CD4-positive, alpha-beta T cell treated with Interleukin-17A for 4 hours (primary cell): ENCODE measurements at places on chromosomes 7 and 10.
A peak's percentile ranks its signal among the peaks of the same experiment; 100 is the strongest.

GRCh38 chr7:156816943-156817572 lies 75.9 kb downstream of the LMBR1 start:
- DNase-seq, result no peak

DNA sequence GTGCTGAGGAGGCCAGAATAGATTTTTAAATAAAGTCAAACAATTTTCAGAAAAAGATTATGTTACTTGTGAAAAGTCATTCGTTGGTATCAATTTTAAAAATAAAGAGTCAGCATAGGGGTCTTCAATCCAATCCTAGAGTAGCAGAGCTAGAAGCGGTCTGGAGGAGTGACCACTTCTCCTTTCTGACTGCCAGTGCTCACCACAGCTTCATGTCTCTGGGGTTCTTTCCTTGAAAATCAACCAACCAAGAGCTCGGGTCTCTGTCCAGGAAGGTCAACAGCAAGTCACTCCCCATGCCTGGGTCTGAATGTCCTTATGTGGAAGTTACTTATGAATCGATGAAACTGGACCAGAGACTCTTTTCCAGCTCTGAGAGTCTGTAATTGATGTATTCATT lies 14.3 kb downstream of the PTPRN2 start:
- DNase-seq, result no peak

DNA sequence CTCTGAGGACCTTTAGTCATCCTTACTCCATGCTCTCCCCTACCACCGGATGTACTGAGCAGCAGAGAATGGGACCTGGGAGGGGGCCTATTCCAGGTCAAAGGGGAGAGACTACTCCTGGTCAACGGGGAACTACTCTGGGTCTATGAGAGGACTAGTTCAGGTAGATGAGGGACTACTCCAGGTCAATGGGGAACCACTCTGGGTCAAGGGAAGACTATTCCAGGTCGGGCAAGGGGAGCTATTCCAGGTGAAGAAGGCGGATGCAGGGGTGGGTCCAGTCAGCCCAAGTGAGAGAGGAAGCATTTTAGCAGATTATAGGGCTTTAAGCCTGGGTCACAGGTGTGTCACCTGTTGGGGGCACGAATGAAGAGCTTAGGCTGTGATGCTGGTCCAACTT lies 35.4 kb downstream of the CCM2 start:
- no peak for DNase-seq

DNA sequence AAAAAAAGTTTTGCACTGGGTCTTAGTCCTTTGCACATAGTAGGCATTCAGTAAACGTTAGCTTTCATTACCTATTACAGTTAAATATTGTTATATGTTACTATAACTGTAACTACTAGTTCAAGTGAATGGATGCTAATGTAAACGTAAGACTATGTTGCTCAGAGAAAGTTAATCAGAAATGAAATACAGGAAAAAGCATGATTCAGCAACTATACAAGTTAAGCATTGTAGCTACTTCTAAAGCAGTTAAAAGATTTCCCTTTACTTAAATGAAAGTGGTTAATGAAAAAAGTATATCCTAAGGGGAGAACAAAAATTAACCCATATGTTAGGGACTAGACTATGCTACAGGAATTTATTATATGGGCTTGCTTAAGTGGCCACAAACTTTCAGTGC lies 121.2 kb downstream of the SKAP2 start:
- no peak for DNase-seq

GRCh38 chr10:72895236-72895850 lies 1.8 kb downstream of the OIT3 start:
- no peak for DNase-seq

GRCh38 chr7:124275411-124275810 lies 242.5 kb upstream of the TMEM229A start:
- DNase-seq, result no peak

DNA sequence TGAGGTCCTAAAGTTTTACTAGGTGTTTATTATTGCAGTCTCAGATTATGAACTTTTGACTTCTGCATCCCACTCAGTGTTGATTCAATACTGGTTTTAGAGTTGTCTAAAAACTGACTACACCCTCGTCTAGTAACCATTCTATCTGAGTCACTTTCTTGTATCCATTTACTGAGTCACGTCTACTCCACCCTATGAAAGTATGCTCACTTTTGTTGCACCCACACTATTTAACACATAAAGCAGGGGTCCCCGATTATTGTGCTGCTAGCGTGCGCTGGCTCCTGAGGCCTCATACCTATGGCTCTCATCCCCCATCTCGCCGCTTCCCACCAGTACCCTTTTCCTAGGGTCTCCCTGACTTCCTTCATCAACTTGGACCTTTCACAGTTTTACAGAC lies 2.0 kb downstream of the SAMD9 start:
- no peak for DNase-seq

GRCh38 chr7:137519947-137520346 lies 176.4 kb upstream of the PTN start:
- no peak for DNase-seq

DNA sequence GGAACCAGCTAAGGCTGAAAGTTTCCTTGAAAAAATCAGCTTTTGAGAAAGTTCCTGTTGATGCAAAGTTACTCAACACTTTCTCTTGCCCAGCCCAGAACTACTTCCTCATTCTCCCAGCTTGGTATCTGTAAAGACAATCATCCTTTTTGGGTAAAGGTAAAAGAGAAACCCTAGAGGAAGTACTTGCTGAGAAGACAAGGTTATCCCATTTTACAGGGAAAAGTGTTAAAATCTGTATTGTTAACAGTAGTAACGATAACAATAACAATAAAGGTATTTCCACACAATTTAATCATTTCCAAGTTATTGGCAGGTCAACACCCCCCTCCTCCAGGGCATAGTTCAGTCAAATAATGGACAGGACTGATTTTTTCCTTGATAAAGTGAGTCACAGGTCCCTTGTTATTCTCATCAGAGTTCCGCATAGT lies 2.4 kb downstream of the ALOX5 start:
- no peak for DNase-seq

DNA sequence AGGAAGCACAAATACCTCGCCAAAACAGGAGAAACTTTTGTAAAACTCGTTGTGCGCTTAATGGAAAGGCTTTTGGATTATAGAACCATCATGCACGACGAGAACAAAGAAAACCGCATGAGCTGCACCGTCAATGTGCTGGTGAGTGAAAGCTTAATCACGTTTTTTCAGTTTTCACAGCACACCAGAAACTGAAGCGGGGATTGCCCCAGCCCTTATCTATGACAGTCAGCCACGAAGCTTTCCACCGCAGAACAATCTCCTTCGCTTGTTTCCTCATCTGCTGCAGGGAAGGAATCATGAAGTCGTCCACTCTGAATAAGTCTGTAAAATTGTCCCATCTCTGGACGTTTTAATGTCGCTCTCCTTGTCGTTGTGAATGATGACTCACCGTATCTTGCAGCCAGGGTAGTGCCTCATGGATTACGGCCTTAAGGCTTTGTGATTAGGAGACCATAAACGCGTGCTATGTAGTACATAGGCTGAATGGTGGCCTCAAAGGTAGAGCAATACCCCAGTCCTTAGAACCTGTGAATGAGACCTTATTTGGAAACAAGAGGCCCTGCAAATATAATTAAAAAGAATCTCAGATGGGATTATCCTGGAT lies 174.9 kb upstream of the NPS start:
- DNase-seq, result no peak

DNA sequence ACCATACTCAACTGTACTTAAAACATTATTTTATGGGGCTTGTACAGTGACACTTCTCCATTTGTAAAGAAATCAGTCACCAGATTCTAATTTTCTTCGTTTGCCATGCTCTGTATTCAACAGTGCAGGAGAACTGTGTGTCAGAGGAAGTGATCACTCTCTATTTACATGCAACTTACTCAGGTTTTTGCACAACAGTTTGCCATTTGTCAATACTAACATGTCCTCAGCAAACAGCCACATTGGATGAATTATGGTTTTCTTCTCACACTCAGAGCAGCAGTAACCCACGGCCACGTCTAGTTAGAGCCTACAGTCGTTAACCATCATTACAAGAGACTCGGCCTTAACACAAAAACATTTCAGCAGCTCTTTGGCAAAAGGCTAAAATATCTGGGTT lies 69.2 kb upstream of the SP4 start:
- no peak for DNase-seq

GRCh38 chr7:129401967-129402860 lies 32.0 kb upstream of the STRIP2 start:
- peak; percentile 7 for DNase-seq

DNA sequence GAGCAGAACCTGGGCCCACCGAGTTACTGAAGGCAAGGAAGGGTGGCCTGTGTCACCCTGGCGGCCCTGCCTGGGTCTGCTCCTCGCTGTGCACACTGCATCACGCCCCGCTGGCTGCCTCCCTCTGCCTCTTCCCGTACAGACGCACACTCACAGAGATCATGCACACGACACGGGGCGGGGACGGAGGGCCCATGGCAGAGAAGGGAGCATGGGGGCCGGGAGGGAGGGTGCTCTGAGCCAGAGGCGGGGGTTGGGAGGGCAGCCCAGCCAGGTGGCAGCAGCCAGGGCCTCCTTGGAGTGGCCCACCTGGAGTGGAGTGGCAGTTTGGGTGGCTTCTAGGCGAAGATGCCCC lies 16.6 kb downstream of the BUD23 start:
- no peak for DNase-seq

DNA sequence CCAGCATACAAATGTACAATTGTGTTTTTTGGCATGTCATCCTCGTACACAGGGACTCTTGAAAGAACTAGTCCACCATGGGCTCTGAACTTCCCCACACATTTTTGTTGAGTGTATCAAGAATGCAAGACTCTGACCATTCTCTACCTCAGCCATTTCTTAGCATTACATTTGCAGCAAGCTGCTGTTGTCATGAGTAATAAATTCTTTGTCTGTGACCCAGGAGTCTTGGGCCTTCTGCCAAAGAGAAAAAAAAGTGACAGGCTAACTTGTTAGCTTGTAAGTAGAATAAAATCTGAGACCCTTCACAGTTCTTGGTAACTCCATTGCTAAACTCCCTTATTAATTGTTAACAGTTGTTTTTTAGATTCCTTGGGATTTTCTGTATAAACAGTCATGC lies 542.3 kb upstream of the MBL2 start:
- no peak for DNase-seq

DNA sequence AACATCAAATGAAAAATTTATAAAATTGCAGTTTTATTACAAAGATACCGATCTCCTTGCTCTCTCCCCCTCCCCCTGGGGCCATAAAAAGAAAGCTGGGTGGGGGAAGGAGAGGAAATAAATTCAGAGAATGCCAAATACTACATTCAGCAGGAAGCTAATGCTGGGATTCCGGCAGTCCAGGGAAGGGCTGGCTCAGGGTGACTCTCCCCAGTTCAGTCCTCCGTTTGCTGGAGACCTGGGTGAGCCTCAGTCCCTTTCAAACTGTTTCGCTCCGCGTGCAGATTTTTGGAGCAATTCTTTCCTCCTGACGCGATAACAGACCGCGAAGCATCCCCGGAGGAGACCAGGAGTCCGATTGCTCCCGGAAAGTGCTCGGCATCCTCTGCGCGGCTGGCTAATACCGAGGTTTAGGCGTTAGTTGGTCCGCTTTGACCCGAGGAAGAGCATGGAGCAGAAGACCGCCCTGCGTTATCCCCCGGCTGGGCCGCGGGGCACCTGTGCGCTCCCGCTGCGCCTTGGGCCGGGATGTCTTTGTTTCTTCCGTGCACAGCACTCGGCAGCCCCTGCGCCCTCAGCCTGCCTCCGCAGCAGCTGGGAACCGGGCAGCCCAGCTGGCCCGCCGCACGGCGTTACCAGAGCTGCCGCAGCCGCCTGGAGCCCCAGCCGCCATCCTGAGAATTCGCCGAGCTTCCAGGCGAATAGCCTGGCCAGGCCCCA lies 3.9 kb upstream of the HOXA2 start:
- no peak for DNase-seq

DNA sequence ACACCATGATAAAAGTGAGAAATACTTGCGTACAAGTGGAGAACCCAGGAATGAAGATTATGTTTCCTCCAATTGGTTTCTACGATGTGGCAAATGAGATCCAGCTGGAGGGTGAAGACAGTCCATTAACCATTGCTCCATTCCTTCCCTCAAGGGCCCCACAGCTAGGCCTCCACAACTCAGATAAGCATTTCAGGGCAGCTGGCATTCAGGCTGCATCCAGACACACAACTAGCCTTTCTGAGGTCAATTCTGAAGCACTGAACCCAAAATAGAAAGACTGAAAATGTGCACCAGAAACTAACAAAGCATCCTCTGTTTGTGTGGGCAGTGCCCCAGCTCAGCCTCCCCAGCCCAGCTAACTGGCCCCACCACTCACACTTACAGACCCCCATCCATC lies 94.8 kb downstream of the GSAP start:
- no peak for DNase-seq

GRCh38 chr10:50367732-50368131 lies 116.4 kb upstream of the ASAH2 start:
- no peak for DNase-seq

DNA sequence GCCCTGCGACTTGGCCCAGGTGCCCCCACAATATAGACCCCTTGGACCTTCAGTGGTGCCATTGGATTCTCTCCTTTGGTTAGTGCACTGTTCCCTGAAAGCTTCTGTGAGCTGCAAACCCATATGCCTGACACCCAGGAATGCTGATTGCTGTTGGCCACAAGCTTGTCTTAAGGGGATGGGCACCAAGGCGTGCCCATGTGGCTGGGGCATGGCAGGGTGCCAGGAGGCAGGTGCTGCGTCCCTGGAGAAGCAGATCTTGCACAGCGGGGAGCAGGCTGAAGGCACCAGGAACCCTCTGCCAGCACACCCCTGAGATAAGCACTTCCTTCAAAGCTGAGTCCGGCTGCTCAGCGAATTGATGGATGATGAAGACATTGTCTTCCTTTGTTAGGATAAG lies 411.8 kb downstream of the SDK1 start:
- DNase-seq, result no peak

DNA sequence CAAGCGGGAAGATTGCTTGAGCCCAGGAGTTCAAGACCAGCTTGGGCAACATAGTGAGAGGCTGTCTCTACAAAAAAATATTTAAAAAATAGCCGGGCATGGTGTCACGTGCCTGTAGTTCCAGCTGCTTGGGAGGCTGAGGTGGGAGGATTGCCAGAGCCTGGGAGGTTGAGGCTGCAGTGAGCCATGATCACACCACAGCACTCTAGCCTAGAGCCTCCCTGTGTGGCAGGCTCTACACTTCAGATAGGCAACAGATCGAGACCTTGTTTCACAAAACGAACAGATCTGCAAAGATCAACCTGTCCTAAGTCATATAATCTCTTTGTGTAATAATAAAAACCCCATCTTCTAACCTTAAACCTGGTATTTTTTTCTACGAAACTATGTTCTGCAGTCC lies 76.8 kb downstream of the PTEN start:
- DNase-seq, result no peak
